ENCODE measurements at places on chromosomes 12 and 14.

DNA sequence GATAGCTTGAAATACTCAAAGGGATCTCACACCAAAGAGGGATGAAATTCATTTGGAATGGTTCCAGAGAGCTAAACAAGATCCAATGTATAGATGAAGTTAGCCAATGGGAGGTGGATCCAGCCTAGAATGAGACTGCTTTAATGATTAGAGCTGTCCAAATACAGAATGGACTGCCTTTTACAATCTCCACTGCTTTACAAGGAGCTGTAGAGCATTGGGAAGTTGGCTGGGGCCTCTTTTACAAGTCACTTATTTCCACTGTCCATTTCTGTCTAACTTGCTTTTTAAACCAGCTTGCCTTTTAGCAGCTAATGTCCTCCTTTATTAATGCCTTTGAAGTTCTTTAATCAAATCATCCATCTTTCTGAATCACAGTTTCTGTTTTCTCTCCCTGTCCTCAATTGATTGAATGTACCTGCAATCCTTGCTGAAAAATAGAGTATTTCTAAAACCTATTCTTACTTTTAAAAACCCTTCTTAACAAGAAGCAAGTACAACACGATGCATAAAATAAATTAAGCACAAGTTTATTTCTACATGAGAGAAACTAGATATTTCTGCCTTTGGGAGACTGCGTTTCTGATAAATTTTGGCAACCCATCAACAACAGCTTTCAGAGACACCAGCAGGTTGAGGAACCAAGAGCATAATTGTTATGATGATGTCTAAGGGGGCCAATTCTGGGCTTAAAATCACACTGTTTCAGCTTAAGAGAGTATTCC, 3.4 kb upstream of the ATP2A2 start:
- no peak for DNase-seq

DNA sequence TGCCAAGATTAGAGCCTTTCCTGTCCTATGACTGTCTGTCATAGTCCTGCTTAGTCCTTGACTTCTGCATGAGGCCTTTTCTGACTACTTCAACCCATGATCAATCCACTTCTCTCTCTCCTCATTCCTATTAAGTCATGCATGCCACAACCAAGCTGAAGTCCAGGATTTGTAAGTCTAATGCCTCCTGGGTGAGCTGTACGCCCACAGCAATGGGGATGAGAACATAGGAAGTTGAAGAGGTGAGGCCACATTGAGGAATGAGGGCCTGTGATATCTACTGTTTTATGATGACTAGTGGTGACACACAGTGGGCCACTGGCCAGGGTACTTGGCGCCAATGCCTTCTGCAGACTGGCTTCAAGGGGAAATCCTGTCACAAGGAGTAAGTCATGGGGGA, 994.1 kb upstream of the TMEM132C start:
- DNase-seq = no peak

GRCh38 chr12:23843958-23844357, 105.5 kb downstream of the SOX5 start:
- DNase-seq = no peak

DNA sequence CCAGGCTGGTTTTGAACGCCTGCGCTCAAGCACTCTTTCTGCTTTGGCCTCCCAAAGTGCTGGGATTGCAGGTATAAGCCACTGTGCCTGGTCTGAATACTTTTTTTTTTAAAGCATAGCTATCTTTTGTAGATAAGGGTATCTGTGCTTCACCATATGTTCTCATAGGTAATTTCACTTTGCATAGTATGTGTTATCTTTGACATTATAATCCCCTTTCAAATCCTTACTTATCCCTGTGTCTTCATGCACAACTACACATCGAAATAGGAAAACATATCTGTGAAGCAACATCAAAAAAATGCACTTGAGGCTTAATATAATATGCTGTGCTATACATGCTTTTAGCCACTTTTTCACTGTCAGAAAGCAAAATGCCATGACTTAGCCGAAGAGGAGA, 94.1 kb downstream of the SLC35F4 start:
- no peak for DNase-seq

DNA sequence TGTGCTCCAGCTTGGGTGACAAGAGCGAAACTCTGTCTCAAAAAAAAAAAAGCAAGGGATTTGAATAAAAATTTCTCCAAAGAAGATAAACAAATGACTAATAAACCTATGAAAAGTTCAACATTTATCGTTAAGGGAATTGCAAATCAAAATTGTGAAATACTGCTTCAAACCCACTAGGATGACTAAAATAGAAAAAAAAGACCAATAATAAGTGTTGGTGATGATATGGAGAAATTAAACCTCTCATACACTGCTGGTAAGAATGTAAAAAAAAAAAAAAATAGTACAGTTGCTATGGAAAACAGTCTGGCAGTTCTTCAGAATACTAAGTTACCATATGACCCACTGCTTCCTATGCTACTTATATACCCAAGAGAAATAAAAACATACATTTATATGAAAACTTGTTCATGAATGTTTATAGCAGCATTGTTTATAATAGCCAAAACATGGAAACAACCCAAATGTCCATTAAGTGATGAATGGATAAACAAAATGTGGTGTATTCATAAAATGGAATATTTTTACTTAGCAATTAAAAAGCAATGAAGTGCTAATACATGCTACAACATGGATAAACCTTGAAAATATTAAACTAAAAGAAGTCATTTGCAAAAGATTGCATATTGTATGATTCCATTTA, 39.4 kb upstream of the TMPRSS12 start:
- DNase-seq = no peak

- DNase-seq = no peak
Observed at GRCh38 chr12:47545938-47546609, 159.8 kb downstream of the RPAP3 start.

GRCh38 chr14:68521557-68521901, 271.3 kb downstream of the ZFP36L1 start:
- no peak for DNase-seq

- DNase-seq = peak; percentile 66
Observed at GRCh38 chr14:72439707-72440106, 454.2 kb downstream of the DPF3 start.

- no peak for DNase-seq
Observed at GRCh38 chr12:49823350-49823749, 4.9 kb downstream of the NCKAP5L start.

- no peak for DNase-seq
Observed at GRCh38 chr12:120239776-120240494, 25.6 kb downstream of the PXN start.

DNA sequence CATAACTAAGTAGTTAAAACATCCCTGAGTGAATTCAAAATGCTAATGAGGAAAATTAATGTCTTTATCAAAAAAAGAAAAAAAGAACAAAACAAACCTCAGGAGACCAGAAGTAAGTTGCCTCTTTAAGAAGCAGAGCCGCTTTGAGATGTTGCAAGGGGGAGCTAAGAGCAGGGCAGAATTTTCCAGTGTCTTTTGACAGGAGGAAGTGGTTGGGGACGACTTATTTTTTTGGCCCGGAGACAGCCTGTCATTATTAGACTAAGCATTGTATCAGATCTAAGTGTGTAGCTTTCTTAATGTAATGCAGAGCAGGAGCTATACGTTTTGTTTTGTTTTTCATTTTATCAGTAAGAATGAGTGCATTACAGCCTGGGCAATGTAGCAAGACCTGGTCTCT, 206.6 kb downstream of the CACNA1C start:
- DNase-seq = no peak

GRCh38 chr14:69242311-69243224, 17.4 kb upstream of the GALNT16 start:
- peak; percentile 71 for DNase-seq

GRCh38 chr14:100065111-100065871, at the start of gene EVL:
EVL (plus strand) TSS chr14:100065422; CDS start chr14:100065501, 79 bp downstream.
- DNase-seq = peak; percentile 88

DNA sequence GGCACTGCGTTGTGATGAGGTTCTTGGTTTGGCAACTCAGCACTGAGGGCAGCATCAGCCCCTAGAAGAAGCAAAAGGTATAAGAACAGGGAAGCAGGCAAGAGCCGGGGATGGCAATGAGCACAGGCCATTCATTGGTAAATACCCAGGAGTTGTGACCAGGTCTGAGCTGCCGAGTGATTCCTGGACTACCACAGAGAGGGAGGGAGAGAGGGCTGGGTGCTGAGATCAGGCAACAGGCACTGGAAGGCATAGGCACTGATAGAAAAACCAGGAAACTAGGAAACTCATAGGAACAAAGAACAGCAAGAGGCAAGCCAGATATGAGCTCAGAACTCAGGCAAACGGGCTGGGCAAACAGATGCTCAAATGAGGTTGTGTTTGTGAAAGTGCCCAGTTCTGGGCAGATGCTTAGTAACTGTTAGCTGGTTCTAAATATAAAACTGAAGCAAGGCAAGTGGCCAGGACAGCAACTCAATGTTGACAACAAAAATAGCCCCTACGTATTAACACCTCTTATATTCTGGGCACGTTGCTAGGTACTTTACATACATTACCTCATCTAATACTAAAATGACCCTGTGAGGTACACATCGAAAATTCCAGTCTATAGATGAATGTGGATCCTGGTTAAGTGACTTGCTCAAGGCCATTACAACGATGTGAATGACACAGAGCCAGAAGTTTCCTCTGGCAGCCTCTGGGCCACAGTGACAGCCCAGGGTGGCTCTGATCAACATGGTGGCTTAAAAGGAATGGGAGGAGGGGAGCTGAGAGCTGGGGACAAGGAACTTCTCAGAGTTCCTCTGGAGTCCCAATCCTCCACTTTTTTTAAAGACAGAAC, 121.1 kb downstream of the PRMT8 start:
- DNase-seq = no peak

- no peak for DNase-seq
Observed at GRCh38 chr12:47751561-47751960, 7.1 kb downstream of the RAPGEF3 start.

- peak; percentile 29 for DNase-seq
Observed at GRCh38 chr12:64780531-64781279, 21.5 kb upstream of the GNS start.

GRCh38 chr14:35121026-35121886, 534 bp downstream of the PPP2R3C start:
- peak; percentile 33 for DNase-seq

DNA sequence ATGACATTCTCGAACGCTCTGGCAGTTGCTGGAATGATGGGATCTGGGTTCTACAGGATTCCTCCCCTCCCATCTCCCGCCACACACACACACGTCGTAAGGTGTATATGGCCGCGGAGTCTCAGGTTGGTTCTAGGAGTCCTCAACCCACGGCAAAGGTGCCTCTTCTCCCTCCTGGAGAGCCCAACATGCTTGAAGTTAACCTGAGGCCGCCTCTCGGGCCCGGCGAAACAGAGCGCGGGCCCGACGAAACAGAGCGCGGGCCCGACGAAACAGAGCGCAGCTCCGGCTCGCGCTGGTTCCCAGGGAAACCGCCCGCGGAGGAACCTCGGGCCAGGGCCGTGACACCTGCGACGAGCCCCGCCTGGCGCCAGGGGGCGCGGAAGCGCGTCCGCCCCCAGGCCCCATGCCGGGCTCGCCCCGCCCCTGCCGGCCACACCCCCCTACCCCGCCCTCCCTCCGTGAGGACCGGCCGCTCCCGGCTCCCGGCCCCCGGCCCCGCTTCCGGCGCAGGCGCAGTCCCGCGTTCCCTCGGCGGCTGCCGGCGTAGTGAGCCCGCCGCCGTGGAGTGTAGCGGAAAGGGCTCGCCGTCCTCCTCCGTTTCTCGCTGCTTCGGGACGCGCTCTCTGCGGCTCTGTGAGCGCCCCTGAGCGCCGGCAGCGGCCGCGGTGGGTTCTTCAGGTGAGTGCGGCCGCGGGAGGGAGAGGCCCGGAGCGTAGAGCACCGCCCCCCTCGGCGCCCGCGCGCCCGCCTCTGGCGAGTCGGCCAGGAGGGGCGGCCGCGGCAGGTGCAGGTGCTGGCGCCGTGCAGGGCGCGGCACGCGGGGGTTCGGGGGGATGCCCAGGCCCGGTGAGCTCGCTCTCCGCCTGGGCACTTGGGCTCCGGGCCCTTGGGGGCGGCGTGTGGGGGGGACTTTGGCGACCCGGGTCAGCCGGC, at the start of gene RAB3IP:
Gene RAB3IP (plus strand): TSS at position 510 of the 936 bp plus-strand sequence. CDS start 16,549 bp downstream, outside the sequence.
- peak; percentile 94 for DNase-seq

GRCh38 chr12:108144080-108144479, 15.0 kb downstream of the WSCD2 start:
- no peak for DNase-seq

DNA sequence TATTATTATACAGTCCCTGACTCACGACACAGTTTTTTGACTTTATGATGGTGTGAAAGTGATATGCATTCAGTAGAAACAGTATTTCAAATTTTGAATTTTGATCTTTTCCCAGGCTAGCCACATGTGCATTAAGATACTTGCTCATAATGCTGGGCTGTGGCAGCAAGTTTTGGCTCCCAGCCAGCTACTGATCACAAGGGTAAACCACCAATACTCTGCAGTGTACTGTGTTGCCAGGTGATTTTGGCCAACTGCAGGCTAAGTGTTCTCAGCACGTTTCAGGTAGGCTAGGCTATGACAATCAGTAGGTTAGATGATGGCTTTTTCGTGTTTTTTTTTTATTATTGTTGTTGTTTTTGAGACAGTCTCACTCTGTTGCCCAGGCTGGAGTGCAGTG, 69.4 kb upstream of the ACTN1 start:
- DNase-seq = no peak

DNA sequence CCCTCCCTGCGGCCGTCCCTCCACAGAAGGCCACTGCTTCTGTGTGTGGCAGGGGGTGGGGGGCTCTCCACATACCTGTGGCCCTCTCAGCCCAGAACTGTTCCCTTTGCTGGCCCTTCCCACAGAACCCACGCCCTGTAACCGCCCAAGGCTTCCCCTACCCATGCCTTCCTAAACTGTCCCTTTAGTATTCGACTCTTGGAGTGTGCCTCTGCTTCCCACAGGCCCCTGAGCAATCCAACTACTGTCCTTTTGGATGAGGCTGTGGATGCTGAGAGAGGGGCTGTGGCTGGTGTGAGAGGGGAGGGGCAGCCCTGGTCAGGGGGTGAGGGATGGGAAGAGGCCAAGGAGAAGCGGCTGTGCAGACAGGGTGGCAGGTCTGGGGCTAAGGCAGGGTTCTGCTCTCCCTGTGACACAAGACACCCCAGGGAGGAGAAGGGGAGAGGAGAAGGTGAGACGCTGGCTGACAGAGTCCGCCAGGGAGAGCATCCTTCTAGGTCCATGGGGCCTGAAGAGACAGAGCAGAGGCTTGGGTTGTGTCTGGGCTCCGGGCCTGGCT, 46.0 kb downstream of the DLK1 start:
- DNase-seq = no peak

All from activated naive CD4-positive, alpha-beta T cell treated with anti-CD3 and anti-CD28 coated beads, Interleukin-2, amount 10 ng/mL, durations not matched to agents 7 days and 5 days (primary cell).